Suprapubic skin (tissue), 4 donors: ENCODE measurements at places on chromosomes 2 and 18. TPM values are rescaled to one million over a fixed set of nuclear protein-coding genes. Genes with fewer than 3 reads are reported as not detected.
A peak's percentile ranks its signal among the peaks of the same experiment; 100 is the strongest.

Gene DUSP19
- total RNA-seq = 2.7 TPM

GRCh38 chr2:20599861-20600461 lies 50.9 kb downstream of the HS1BP3 start:
- peak; percentile 64 for DNase-seq

Gene RAPGEF4
- total RNA-seq = 49.5 TPM

GRCh38 chr2:58906081-58906645 lies 665.0 kb upstream of the FANCL start:
- DNase-seq = no peak

Gene SERPINB2
- total RNA-seq = 157 TPM

DNA sequence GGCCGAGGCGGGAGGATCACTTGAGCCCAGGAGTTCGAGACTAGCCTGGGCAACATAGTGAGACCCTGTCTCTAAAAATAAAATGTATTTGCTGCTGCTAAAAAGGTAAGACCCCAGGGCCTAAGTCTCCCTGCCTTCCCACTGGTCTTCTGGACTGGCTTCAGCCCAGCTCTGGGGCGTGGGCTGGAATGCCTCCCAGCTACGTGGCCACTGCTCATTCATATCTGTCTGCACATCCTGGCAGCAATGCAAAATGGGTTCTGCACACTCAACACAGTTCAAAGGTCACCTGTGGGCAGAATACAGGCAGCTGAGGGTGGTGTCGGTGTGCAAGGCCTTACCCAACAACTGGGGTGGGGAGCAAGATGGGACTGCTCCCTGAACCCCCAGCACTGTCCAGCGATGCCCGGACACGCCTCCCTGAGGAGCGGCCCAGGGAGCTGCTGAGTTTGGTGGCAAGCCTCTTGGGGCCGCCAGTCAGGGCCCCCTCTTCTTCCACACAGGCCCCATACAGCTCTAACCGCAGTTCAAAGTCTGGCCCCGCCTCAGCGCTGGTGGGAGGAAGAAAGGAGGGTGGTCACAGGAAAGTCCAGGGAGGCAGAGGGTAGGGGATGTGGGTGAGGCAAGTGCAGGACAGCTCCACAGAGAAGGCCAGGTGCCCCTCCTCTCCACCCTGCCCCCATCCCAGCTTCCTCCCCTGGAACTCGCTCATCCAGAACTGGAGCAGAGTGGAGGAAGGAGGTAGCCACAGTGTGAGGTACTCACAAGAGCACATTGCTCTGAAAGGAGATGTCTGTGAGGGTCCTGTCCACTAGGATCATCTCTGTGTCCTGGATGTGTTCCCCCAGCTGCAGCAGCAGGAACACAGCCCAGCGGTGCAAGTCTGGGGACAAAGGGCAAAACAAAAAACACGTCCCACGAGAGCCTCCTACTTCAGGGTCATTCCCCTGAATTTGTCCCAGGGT lies 8.2 kb downstream of the WDR54 start:
- DNase-seq = no peak

DNA sequence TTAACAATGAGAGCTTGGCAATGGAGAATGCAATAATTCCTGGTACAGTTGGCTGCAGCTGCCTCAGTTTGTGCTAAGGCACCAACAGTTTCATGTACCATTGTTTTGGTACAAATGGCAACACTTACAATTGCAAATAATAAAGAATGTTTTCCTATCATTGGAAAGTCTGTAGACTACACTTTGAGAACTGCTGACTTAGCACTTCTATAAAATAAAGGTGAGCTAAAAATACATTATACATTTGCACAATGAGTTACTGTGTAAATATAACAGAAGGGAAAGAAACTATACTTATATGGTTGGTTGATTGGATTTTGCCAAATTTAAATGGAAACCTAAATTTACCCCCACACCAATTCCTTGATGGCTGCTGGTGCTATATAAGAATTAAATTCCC lies 44.9 kb upstream of the TWSG1 start:
- DNase-seq = no peak

DNA sequence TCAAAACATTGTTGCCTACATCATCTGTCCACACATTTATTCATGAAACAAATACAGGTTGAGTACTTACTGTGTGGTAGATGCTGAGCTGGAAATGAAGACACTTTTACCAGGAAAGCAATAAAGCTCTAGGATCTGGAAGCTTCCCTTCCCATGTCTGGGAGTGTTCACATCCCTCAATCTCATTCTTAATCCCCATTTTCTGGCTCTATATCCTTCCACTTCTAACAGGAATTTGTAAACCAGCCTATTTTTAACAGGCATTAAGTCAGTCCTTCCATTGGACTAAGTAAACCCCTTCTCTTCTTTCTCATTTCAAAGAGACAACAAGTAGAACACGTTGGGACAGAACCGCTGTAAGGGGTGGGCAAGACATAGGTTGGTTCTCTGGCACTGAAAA lies 589.5 kb downstream of the ARHGAP15 start:
- DNase-seq = no peak

DNA sequence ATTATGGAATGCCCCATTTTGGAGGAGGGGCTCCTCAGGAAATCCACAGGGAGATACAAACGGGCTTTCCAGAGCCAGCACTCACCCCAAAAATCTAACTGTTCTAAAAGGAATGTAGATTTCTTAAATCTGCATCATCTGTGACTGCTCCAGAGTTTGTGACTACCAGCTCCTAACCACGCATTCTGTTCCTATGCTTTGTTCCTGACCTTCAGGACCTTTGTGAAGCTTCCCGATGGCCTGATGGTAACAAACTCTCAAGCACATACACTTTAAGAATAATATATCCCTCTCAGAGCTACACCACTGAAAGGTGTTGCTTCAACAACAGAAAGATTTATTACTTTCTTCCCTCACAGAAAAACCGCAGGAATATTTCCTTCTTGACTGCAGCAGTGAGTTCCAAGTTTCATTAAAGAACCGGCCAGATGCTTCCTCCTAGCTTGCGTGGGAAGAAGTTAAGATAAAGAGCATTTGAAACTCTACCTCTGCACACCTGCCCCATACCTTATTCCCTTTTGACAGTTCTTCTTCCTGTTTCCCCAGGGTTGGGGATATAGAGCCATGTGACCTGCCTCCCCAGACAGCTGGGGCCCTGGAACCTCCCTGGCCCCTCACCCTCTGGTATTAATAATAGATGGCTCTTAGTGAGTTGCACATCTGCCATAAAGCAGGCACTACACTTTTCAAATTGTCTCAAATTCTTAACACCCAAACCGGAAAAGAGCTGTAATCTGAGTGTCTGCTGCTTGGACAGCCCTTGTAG lies 40.2 kb upstream of the EML4 start:
- no peak for DNase-seq

DNA sequence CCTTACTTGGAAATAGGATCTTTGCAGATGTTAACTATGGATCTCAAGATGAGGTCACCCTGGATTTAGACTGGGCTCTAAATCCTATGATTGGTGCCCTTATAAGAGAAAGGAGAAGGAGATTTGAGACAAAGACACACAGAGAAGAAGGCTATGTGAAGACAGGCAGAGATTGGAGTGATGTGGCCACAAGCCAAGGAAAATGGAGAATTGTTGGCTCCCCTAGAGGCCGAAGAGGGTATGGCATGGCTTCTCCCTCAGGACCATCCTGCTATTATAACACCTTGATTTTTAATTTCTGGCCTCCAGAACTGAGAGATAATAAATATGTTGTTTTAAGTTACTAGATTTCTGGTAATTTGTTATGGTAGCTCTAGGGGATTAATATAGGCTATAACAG lies 7.6 kb downstream of the CYBRD1 start:
- no peak for DNase-seq

Gene SNORC
- 15.0 TPM for total RNA-seq

Gene NYAP2
- not detected for total RNA-seq

GRCh38 chr2:27377618-27378095 lies 2.9 kb downstream of the ZNF513 start:
- DNase-seq = no peak

GRCh38 chr2:219388907-219389156 lies 1.1 kb upstream of the DNPEP start:
- DNase-seq = no peak

DNA sequence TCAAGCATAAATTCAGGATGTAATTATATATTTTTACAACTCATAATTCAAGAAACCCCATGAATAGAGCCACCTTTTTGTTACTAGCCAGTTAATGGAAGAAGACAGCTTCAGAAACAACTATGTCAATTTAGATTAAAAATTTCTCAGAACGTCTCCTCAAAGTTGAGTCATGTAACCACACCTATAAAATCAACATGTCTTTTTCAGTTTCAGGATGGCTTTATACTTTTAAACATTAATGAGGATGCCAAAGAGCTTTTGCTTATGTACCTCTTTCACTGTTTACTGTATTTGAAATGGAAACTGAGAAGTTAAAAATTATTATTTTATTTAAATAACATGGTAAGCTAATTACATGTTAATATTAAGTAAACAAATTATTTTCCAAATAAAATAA lies 280.1 kb downstream of the PTH2R start:
- DNase-seq = no peak

GRCh38 chr2:165017966-165018596 lies 62.8 kb upstream of the SLC38A11 start:
- DNase-seq = no peak

- DNase-seq = no peak
These were observed 26.8 kb upstream of the MC5R start for GRCh38 chr18:13797157-13797611.

DNA sequence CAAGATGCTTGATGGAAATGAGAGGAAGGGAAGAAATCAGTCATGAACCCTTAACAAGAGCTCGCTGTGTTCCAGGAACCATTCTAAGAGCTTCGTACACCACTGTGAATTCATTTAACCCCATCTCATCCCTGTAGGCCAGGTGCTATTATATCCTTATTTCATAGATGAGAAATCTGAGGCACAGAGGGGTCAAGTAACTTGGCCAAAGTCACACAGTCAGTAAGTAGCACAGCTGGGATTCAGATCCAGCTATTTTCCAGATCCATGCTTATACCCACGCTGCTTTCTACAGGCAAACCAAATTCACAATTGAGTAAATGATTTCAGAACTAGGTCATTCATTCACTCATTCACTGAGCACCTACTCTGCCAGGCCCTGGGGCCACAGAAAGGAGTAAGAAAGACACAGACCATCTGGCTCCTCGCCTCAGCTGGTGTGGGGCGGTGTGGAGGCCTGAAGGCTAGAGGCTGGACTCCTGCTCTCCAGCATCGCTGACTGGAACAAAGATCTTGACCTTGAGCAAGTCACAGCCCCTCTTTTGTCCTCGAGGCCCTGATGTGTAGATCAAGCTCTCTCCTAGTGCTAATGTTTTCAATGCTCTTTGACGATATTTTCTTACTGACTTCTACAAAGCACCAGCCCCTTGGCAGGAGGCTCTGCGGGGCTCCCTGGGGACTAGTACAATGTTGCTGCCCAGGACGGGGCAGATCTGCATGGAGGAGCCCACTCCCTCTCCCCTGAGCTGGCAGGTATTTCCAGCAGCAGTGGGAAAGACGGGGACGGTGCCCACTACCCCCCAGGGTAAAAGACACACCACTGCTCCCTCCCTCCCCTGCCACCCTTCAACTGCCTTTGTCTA lies 26.5 kb downstream of the STEAP3 start:
- no peak for DNase-seq

Gene PPP1R7
- total RNA-seq = 104 TPM

- DNase-seq = no peak
These were observed 3.6 kb downstream of the PAPOLG start for GRCh38 chr2:60759654-60760053.

Gene HAAO
- total RNA-seq = 3.9 TPM

Gene PLB1
- 3.9 TPM for total RNA-seq

Gene VWC2L
- not detected for total RNA-seq
